ENCODE measurements at places on chromosomes 16 and 17. TPM values are rescaled to one million over a fixed set of nuclear protein-coding genes. Genes with fewer than 3 reads are reported as not detected.

The GRIN2C gene
- total RNA-seq, result not detected

The DCTN5 gene
- total RNA-seq, result 68.4 TPM

The CLEC10A gene
- not detected for total RNA-seq

The TBC1D3G gene
- not detected for total RNA-seq

GRCh38 chr17:61484174-61484573 lies 32.0 kb downstream of the TBX4 start:
- no peak for DNase-seq

DNA sequence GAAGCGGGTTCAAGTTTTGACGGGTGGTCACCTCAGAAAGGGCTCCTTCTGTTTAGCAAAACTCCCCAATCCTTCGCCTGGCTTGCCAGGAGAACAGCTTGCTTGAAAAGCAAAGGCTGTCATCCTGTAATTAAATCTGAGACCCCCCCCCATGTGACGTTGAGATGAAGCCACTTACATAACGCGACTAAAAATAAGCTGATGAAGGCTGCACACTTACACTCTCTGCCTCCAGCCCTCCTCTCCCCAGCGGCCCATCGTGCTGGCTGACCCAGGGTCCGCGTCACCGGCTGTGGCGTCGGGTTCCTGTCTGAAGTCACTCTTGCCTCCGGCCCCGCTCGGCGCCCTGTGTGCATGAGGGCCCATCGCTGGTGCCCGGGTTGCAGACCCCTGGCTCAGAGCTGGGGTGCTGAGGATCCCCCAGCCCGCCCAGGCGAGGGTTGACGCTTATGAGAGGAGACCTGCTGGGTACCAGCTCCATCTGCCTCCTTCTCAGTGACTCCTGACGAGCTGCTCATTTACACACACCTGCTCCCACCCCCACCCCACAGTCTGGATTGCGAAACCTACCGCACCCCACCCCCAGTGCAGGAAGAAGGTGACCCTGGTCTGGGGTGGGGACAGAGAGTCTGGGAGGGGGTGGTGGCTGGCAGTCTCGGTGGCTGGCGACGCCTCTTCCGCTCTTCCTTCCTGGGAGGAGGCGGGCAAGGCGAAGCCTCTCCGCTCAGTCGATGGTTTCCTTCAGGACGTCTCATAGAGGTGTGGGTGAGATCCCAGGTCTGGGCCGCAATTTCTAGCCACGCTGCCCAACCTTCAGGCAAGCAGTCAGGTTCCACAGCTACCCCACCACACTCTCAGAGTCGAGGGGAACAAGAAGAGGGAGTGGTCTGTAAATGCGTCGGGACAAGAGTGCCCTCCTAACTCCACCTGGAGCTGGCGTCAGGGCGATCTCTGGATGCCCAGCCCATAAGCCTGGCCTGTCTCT lies 3.1 kb upstream of the BAIAP2 start:
- DNase-seq, result no peak

DNA sequence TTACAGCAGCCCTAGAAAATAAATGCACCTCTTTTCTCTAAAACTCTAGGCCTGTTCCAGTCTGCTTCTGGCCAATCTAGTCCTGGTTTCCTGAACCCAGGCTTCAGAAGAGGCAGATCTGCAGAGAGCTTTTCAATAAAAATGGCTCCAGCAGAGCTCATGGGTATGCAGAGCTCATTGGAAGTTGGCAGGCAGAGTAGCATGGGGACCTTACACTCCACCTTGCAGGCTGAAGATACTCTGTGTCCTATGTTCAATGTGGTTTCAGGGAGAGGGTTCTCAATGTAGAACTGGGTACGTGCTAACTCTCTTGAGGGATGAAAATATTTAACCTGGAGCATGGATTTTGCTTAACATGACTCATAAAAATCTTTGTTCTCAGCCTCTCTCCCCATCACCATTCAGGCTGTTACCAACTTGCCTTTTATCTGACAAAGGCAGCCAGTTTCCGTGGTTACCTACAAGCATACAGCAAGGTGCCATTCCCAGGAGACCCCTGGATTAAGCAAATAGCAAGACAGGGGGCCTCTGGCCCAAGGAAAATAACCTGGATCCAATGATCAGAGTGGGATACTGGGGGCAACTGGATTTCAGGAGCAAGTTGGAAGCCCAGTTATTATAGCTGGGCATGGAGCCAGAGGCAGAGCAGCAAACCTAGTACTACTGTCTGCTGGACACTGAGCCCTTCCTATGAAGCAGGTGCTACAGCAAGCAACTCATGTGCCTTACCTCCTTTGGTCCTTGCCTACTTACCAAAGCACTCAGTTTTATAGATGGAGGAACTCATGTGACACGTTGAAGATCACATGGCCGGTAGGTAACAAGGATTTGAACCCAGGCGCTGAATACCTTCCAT lies 98.2 kb upstream of the DHX40 start:
- no peak for DNase-seq

DNA sequence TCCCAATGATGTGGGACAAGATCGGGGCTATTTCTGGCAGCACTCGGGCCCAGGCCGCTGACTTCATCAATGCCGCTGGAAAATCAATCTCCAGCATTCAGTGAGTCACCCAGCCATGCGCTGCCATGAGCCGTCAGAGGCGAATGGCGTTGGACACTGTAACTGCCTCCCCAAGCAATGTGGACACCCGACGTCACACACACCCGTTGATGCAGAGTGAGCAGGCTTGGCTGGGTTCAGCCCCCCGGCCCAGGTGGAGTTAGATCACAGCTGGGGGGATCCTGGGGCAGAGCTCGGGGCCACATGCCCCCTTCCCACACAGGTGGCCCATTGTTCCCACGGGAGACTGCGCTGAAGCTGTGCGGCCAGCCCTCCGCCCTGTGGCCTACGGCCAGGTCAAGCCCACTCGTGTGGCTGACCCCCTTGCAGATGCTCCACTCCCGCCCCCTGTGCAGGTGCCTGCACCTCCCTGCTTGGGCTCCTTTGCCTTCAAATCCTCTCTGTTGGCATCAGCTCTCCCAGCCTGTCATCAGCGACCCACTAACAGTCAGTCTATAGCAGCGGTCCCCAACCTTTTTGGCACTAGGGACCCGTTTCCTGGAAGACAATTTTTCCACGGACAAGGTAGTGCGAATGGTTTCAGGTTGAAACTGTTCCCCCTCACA lies 89.9 kb downstream of the TBC1D16 start:
- DNase-seq, result no peak

DNA sequence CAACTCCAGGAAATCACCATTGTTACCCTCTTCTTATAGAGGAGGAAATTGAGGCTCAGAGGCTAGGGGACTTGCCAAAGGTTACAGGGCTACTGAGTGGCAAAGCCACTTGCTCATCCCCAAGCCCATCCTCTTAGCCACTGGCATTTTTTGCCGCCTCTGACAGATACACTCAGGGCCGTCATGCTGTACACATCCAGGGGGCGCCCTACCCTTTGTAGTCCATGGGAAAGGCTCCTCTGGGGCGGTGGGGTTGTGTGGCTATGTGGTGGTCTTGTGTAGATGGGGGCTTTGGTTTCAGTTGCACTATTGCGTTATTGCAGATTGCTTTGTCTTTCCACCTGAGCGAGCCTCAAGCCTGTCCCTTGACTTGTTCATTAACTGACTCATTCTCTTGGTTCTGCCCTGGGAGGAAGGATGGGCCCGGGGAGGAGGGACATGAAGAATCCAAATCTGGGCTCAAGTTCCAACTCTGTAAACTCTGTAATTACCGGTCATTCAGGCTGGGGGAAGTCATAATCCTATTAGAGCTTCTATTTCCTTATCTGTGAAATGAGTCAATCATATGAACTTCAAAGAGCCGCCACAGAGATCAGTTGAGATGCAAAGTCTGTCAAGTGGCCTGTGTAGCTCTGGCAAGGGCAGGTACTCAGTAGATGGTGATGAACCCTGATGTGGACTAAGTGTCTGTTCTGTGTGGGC lies 2.8 kb downstream of the NOS2 start:
- DNase-seq, result no peak

GRCh38 chr16:75483222-75483621 lies 12.0 kb downstream of the CHST6 start:
- DNase-seq, result peak; percentile 74

GRCh38 chr16:1823821-1824220 lies 2.8 kb downstream of the HAGH start:
- no peak for DNase-seq

DNA sequence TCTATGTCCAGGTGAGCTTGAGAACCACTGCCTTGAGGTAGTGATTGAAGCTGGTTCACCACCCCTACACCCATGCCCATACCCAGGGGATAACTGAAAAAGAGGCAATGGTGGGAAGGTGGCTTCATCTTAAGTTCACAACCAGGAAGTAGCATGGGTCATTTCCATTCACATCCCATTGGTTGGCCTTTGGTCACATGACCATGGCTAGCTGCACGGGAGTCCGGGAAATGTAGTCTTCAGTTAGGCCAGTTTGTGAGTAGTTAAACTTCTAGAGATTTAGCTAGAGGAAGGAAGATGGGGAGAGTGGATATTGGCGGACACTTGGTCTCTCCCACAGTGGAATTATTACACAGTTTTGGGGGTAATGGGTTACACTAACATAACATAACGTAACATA lies 92.9 kb downstream of the RGS9 start:
- DNase-seq, result no peak

DNA sequence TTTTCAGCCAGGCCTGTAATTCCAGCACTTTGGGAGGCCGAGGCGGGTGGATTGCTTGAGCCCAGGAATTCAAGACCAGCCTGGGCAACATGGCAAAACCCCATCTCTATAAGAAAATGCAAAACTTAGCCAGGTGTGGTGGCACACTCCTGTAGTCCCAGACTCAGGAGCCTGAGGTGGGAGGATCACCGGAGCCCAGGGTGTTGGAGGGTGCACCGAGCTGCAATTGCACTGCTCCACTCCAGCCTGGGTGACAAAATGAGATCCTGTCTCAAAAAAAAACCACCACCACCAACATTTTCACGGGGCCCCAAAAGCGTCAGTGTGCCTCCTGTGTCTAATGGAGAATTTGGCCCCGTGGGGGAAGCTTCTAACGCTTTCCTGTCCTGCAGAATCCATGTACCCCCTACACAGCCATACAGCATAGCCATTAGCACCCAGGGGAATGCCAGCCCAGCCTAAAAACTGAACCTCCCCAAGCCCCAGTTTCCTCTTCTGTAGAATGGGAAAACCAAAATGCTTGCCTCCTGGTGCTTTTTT lies 22.2 kb upstream of the MAP3K14 start:
- no peak for DNase-seq

DNA sequence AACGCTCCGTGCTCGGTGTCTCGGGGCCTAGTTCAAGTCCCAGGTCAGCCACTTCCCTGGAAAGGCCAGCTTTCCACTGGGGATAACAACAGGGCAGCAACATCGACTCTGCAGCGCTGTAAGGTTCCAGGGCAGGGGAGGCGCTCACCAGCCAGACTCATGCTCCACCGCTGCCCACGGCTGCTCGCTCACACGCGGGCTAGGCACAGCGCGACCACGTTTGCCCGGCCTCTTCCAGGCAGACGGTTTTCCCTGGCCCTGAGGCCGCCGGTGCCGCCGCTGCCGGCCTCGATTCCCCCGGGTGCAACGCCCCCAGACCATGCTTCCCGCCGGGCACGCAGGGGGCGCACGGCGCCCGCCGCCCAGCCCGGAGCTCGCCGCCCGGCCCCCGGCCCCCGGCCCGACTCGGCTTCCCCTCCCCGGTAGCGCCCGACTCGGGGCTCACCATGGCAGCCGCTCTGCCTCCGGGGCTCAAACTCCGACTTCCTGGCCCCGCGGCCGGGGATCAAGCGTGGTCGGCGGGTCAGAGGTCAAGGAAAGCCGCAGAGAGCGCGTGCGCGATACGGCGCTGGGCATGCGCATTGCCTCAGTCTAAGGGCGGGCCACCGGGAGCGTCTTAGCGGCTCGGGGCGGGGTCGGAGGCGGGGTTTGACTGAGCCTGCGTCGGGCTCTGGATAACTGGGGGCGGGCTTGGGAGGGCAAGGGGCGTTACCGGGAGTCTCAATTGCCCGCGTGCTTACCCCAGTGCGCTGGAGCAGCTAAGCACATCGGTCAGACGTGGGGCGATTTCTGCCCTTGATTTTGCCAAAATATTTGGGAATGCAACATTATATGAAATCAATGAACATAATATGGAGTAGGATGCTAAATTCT lies at the start of gene PAM16:
Gene PAM16 (minus strand): TSS at position 535 of the 873 bp plus-strand sequence. CDS start 87 bp downstream, at position 448.
- peak; percentile 67 for DNase-seq

GRCh38 chr17:8466456-8466855 lies 30.8 kb downstream of the NDEL1 start:
- no peak for DNase-seq

GRCh38 chr17:52395308-52395707 lies 236.8 kb upstream of the CA10 start:
- no peak for DNase-seq

GRCh38 chr16:63822818-63823217 lies 1299.0 kb downstream of the CDH11 start:
- DNase-seq, result no peak

- no peak for DNase-seq
Observed at GRCh38 chr17:45345554-45346215, 28.9 kb upstream of the MAP3K14 start.

DNA sequence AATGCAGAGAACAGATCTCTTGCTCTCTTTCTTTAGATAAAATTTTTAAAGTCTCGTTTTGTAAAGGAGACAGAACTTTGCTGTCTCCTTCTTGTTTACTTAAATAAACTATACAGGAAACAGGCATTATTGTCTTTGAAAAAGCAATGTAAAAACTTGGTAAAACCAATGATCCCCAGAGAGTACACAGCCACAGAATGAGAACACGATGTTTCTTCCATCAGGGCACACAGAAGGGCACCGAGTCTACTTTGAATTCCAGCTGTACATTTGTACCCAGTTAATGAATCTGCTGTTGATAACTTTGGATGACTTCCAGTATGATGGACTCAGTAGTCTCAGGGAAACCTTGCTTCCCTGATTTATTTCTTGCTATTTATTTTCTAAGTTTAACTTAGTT lies 8.1 kb upstream of the TMEM100 start:
- DNase-seq, result no peak

DNA sequence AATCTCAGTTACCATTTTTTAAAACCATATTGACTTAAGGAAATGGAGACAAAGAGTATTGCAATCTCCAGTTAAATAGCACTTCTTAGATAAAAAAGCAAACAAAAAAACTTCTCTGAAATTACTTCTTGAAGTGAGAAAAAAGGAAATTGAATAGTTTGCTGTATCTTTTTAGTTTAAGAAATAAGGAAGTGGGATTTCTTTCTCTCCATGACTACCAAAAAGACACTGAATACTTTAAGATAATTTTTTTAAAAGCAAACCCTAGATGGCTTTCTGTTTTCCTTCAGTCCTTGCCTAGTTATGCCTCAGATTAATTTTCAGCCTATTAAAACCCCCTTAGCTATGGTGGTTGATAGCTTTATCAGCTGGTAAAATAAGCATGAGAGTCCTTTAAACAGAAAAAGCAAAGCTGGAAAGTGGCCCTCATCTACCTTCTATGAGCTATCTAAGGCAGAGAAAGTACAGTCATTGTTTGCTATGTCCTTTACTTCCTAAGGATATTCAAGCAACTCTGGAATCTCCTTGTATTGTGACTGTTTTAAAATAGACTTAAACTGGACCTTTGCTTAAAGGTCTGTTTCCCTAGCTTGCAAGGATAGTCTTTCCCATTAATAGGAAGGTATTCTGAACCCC lies 28.6 kb downstream of the TPPP3 start:
- no peak for DNase-seq

DNA sequence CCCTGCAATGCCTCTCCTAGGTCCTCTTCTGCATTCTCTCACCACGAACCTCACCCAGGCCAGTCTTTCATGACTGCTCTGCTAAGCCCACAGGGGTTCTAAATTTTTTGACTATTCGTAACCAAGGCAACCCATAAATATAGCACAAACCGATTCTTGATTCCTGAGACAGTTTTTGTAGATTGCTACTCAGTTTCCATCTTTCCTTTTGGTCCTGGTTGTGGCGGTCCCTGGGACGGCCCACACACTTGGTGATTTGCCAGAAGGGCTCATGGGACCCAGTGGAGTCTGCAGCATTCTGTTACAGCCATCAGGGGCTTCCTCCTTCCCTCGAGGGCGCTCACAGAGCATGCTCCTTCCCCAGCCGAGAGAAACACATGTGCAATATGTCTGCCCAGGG lies 23.4 kb upstream of the MGAT5B start:
- no peak for DNase-seq

Data from kidney epithelial cell (primary cell).